Stimulated activated CD8-positive, alpha-beta memory T cell treated with anti-CD3 and anti-CD28 coated beads, Interleukin-15, amount 100 ng/mL, for 1 hour (primary cell): ENCODE measurements at places on chromosomes 6 and 20.

DNA sequence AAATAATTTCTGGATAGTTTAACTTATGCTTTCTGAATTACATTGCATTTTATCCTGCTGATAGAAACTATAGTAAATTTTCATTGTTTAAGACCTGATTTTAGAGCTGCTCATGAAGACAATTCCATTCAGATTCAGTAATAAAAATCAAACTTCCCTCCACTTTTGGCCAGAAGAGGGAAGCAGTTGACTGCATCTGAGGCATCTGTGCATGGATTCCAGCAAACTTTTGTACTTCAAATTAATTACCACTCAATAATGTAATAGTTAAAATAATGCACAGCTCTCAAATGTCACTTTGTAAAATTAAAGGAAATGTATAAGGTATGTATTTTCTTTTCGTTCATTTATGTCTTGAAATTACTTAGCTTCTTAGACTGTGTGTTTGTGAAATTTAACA is 64.2 kb upstream of the SLC35B3 start:
- DNase-seq = no peak

GRCh38 chr20:62769346-62770071 is 26.8 kb upstream of the MRGBP start:
- DNase-seq = no peak

GRCh38 chr6:30879684-30880427 is 4.5 kb upstream of the DDR1 start:
- no peak for DNase-seq

GRCh38 chr6:38432479-38432878 is 207.2 kb downstream of the BTBD9 start:
- no peak for DNase-seq

GRCh38 chr6:116395647-116396046 is 24.9 kb downstream of the DSE start:
- no peak for DNase-seq

- no peak for DNase-seq
These were observed 13.6 kb downstream of the IP6K3 start for GRCh38 chr6:33732817-33733708.

DNA sequence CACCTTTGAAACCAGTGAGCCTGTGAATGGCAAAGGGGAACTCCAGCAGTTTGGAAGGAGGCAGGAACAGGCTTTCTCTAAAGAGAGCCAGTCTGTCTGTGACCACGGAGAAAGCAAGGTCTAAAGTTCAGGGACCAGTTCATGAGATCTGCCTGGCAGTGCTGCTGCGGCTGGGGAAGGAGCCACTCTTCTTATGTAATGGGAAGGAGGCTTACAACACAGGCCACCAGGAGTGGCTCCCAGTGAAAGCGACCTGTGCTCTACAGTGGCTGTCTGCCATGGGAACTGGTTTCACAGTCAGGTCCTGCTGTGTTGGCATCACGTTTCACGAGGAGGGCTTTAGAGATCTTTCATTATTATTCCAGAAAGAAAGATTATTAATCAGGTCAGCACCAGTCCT is 291.9 kb upstream of the PRDM1 start:
- no peak for DNase-seq

- DNase-seq = no peak
These were observed 322.2 kb downstream of the PLCB1 start for GRCh38 chr20:8454137-8454712.

DNA sequence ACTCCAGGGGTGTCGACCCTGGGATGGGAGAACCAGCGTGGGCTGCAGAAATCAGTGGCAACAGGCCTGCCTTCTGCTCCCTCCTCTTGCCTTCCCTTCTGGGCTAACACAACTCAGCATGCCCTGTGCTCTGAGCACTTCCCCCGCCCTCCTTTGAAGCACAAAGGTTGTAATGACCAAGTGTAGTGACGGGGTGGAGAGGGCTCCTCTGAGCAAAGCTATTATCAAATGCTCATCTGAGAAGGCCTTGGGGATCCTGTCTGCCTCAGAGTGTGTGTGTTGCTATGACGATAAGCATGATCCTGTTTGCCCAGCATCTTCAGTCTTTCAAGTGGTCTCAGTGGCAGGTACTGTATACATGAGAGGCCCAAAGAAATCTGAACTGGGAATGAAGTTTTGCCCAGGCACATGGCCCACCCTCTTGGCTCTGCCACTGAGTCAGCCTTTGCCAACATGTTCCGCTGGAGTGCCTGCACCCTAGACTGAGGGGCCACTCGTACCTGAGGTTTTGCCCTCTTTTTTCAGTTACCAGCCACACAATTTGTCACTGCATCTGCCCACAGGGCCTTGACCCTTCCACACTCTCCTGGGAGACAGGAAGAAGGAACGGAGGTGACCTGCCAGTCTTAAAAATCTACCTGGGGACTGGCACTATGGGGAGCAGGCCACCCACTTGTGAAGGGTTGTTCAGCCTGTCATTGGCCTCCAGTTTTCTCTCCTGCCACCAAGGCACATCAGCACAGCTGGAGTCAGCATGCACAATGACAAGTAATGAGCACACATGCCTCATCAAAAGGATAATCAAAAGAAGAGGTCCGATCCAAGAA is 74.5 kb downstream of the GFOD1 start:
- DNase-seq = no peak

- DNase-seq = no peak
These were observed 116.1 kb downstream of the IBTK start for GRCh38 chr6:82131441-82131840.

DNA sequence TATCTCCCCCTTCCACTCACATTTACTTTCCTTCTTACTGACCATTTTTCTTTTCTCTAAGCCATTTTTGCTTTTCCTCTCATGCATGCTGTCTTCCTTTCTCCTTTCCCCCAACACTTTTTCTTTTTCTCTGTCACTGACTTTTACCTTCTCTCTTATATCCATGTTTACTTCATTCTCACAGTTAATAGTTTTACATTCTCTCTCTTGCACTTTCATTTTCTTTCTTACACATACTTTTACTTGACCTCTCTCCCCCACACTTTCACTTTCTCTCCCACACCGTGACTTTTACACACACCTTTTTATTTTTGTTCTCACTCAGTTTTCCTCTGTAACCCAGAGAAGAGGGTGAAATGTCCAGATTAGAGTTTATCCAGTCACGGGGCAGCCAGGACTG is 636.3 kb downstream of the PTPRT start:
- no peak for DNase-seq

DNA sequence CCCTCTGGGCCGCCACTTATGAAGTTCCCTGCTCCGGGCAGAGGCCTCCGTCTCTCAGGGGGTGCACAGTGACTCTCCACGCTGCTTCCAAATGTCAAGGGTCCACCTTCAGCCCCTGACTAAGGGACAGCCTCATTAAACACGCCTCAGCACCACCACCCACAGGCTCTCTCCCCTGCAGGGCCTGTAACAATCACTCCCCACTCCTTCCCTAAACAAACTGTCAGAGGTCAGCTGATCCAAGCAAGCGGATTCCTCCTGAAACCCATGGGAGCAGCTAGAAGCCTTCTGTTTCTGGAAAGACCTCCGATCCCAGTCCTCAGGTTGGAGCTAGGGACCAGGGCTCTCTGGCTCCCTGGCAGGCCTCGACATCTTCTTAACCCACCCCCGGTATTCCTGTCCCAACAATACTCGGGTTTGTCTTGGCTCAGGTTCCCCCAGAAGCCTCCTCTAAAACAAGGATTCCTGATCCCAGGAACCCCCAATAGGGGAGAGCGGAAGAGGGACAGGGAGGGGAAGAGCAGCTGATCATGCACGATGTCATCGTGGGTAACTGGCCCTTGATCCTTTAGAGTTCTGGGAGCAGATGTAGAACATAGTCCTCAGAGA is 181.0 kb downstream of the ZNF217 start:
- no peak for DNase-seq

DNA sequence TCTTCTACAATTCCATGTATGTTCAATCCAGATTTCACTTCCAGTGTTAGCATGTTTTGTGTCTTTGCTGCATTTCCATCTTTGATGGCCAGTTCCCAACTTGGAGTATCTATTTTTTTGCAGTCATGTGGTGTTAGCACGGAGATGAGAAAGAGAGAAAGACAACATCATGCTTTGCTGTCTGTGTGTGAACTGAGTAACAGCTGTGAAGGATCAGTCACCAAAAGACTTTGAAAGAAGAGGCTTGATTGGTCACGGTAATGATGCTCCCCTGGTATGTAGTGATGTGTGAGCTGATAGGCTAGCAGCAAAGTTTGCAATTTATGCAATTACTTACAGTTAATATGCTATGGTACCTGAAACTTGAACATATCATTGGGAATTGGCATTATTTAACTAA is 731.3 kb upstream of the NRSN1 start:
- no peak for DNase-seq

- DNase-seq = no peak
These were observed 2.2 kb downstream of the IBTK start for GRCh38 chr6:82245376-82245775.

DNA sequence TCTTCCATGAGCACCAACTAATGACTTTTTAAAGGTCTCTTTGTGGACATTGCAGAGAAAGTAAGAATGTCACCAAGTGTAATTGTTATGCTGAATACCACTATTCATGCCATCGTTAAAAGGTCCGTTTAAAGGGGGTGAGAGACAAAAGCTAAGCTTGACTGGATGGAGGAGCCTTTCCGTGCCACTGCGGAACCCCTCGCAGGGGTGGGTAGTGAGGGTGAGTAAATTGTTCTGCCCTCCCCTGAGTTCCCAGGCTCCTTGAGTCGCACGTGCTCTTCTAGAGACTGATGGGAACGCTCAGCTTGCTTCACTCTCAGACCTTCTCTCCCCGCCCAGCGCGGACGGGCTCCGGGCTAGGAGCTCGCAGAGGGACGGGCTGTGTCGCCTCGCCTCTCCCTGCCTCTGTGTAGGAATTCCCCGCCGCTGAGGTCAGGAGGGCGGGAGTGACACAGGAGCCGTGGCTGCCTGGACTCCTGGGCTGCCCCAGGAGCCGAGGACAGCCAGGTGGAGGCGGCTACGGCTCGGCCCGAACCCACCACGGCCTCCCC is 314.8 kb upstream of the QKI start:
- DNase-seq = no peak
